ENCODE measurements at places on chromosomes 13 and 19.

DNA sequence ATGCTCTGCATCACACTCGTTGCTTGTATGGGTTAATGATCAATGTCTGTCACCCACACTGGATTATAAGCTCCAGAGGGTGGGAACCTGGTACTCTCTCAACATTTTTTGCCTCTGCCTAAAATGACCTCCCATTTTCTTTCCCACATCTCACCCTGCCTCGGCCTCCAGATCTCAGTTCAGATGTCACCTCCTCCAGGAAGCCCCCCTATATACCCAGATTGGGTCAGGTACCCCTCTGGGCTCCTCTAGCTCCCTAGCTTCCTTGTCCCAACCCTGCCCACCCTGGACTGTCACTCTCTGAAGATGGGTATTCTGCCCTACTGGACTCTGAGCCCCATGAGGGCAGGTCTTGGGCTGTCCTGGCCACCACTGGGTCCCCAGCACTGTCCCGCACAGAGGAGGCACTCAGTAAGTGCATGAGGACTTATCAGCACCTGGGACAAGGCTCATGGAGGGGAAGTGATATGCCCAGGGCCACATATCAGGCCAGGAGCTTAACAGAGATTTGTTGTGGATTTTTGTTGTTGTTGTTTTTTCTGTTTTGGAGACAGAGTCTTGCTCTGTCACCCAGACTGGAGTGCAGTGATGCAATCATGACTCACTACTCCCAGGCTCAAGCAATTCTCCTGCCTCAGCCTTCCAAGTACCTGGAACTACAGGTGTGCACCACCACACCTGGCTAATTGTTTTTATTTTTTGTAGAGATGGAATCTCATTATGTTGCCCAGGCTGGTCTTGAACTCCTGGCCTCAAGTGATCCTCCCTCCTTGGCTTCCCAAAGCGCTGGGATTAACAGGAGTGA lies 23.8 kb downstream of the PRKD2 start:
- DNase-seq, result no peak

DNA sequence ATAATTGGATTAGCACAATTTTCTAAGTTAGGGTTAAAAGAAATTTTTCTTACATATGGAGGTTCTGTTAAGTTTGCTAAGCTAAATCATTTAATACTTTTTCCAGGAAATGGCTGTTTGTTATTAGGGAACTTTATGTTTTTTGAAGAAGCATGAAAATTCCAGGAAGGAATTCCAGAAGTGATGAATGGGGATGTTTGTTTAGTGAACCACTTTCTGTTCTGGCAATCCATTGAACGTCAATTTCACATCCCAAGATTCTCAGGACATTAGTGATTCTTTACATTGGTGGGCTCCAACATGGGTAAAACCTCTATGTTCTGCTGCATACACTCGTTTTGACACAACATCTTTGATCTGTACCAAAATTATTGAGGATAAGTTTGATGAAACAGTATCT lies 534.4 kb downstream of the IRS2 start:
- no peak for DNase-seq

DNA sequence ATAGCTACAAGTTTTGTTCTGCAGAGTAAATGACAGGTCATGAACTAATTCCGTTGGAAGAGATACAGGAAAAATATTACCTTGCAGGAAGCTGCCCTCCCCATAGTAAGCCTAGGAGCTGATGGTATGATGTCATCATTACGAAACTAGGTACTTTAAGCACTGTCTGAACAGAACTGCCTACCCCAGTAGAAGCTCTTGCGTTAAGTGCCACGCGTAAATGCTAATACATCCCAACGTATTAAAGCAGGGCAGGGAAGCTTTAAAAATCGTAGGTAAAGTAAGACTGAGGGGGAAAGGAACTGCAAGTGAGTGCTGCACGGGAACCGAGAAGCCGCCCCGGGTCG lies 572 bp downstream of the UGGT2 start:
- no peak for DNase-seq

- no peak for DNase-seq
Measured at GRCh38 chr19:11399667-11400066, 15.6 kb upstream of the EPOR start.

DNA sequence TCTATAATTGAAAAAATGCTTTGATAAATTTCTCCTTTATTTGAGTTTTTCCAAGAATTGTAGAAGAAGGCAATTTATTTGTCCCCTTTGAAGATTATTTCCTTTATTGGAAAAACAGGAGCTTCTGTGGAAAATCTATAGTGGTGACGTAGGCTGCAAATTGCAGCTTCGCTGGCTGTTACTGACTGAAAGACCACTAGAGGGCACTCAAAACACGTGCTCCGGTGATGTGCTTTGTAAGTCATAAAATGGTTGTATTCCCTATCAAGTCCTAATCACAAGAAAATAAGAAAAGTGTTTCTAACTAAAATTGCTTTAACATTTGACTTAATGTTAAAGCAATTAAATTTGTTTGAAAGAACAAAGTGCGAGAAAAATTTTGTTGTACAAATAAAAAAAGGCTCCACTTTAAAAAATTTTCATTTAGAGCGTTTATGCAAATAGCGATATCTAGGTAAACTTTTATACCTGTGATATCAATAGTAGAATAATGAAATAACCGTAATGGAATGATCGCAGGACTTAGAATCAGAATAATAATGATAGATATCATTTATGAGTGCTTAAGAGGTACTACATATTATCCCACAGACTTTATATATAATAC lies 638.2 kb upstream of the SPRY2 start:
- DNase-seq, result no peak

DNA sequence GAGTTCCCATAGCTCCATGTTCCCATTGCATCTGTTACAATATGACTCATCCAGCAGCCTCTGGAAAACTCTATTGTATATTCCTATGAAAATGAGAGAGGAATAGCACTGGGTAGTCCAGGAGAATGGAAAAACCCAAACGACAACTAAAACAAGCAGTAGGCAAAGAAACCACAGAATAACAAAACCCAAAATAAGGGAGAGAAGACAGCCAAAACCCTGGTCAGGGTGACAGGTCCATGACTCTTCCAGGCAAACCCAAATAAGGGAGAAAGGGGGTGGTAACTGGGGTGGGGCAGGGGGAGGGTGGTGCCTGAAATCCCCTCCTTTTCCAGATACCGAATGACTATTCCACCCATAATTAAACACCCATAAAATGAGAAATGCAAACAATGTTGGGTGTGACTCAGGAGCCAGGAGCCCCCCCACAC lies 4.0 kb upstream of the ZNF8 start:
- no peak for DNase-seq

GRCh38 chr19:2782936-2783780 lies at the start of gene SGTA:
SGTA (minus strand) TSS chr19:2783273; CDS start chr19:2769068, 14,205 bp downstream.
- DNase-seq, result peak; percentile 96

DNA sequence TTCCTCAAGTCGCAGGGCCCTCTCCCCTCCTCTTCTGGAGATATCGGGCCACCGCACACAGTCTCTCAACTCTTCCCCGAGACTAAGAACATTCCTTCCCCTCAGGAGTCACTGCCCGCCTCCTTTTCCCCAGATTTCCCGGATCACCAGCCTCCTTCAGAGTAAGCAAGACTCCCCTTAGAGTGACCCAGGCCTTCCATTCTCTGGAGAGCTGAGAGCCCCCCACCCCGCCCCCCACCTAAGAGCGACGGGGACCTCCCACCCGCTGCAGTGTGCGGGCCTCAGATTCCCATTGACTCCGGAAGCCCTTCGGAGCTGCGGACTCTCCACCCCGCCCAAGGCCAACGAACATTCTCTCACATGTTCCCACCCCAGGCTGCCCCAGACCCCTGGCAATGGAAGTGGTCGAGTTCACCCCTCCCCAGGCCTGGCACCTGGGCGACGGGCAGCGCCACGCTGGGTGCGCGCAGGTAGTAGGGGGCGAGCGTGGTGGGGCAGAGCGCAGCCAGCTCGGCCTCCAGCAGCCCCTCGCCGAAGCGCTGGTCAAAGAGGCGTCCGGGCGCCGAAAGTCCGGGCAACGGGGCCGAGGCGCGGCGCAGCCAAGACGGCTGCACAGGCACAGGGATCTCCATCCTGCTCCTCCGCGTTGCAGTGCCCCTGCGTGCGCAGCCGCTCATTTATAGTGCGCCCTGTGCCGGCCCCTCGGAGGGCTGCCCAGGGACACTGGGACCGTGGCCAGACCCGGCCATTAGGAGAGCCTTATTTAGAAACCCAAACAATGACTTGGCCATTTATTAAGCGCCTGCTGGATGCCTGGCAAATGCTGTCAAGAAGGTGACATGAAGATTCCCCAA lies at the start of gene HSPB6:
Gene HSPB6 (minus strand): TSS at position 653 of the 854 bp plus-strand sequence. CDS start 21 bp downstream, at position 632.
- no peak for DNase-seq
